CD4-positive, alpha-beta T cell treated with Interleukin-1 beta for 1 hour (primary cell): ENCODE measurements at places on chromosomes 13 and 19.

- DNase-seq = no peak
Observed at GRCh38 chr19:12325690-12326089, 7.7 kb downstream of the ZNF563 start.

DNA sequence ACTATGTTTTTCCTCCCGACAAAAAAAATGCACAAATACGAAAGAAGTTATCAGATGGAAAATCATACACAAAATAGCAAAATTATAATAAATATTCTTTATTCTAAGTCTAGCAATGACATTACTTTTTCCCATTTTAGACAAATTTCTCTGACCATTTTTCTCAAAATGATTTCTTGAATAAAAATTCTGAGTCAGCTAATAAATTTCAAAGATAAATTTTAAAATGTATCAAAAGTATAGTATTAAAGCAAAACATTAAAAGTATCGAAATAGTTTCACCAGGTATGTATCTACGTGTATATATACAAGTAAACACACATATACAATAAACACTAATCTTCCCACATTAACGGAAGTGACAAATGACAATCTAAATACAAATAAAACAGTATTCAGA lies 8.9 kb downstream of the ZC3H13 start:
- DNase-seq = no peak

GRCh38 chr13:67943116-67943515 lies 713.0 kb upstream of the PCDH9 start:
- DNase-seq = no peak

DNA sequence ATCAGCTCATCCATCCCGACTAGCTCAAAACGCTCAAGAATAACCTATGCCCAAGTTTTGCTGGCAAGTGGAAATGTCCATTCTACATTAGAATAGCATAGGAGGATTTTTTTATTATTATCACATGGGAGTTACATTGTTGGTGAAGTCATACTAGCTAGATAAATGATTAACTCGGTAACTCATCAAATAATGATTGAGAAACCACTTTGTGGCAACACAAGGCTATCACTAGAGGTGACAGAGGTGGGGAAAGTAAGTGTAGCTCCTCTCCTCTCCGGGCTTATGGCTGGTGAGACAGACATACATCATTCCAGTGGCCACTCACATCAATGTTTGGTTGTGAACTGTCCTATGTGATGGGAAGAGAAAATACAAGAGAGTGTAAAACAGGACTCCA lies 161.6 kb downstream of the ZIC5 start:
- no peak for DNase-seq

DNA sequence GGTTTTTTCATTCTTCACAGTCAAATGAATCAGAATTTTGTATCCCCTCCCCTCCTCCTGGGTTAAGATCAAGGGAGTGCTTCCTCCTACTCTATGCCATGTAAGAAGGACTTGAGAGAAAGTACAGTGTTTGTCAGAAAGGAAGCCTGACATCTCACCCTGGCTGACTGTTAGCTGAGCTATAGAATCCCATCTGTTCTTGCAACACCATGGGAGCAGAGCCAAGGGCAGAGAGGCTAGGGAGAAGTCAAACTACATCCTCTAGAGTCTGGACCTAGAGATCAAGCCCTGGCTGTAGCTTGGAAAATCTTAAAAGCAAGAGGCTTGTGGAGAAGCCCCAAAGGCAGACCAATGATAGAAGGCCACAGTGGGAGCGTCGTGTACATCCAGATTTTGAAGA lies 145.9 kb downstream of the OLFM4 start:
- DNase-seq = no peak

- DNase-seq = no peak
Observed at GRCh38 chr19:944663-945241, 18.9 kb downstream of the ARID3A start.

- no peak for DNase-seq
Observed at GRCh38 chr13:99250982-99251825, 7.0 kb downstream of the GPR18 start.
